ENCODE measurements at places on chromosomes 1 and 21.
A peak's percentile ranks its signal among the peaks of the same experiment; 100 is the strongest.

- no peak for DNase-seq
Observed at GRCh38 chr1:15988856-15989736, 13.2 kb upstream of the ZBTB17 start.

DNA sequence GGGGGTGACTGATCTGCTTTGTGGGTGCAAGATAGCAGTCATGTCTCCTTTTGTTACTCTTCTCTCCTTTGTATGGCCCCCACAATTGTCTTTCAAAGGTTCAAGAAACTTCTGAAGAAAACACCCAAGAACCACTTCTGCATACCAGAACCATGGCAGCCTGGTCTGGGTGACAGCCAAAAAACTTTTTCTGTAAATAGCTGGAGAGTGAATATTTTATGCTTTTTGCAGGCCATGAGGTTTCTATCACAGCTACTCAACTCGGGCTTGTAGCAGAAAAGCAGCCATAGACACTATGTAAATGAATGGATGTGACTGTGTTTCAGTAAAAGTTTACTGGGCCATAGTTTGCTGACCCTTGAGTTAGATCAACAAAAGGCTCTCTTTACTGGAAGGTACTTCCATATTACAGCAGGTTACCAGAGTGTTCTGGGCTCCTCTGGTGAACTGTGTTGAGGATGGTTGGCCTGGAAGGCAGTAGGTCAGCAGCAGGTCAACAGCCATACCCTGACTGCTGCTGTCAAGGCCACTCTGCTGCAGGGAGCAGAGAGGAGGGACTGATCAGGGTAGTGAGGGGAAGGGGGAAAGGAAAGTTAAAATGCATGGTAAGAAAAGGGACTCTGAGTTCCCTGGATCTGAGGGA, 116.4 kb downstream of the GDAP2 start:
- DNase-seq = no peak

DNA sequence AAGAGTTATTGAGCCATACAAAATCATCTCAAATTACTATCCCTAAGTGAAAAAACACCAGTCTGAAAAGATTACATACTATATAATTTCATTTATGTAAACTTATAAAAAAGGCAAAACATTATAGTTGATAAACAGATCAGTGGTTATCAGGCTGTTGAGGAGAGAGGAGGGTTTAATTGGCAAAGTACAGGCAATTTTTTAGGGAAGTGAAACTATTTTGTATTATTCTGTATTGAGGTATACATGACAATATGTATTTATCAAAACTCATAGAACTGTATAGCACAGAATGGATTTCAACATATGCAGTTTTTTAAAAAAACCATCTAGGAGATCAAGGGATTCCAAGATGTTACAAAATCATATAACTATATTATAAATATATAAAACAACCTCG, 403.7 kb downstream of the LTN1 start:
- no peak for DNase-seq

GRCh38 chr1:89675677-89676076, 42.8 kb downstream of the LRRC8C start:
- no peak for DNase-seq

DNA sequence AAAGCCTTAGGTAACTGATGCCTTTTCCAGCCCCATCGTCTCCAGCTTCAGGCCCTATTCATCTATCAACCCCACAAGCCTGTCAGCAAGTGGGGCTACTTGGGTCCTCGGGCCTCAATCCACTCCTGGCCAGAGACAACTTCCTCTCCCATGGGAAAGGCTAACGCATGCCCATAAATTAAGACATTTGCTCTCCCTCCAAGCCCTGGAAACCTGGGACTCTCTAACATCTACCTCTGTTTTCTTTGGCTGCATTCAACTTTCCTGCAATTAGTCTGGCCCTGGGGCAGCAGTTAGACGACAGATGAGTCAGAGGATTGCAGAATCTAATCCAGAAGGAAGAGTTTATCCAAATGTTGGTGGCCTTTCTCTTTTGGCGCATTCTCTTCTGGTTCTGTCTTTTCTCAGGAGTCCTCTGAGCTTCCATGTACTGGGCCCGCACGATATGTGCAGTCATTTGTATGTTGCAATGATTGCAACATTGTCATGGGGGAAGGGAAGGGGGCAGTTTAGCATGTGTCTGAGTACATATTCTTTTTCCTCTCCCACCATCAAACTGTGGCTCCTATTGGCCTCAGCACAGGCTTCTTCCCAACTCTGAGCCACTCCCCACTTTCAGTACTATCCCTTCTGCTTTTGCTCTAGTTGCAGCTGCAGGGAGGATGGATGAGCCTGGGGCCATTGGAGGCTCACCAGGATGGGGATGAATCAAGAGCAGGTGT, 54.4 kb downstream of the NAV1 start:
- DNase-seq = peak; percentile 94

- no peak for DNase-seq
Observed at GRCh38 chr1:240524356-240525069, 87.4 kb downstream of the GREM2 start.

DNA sequence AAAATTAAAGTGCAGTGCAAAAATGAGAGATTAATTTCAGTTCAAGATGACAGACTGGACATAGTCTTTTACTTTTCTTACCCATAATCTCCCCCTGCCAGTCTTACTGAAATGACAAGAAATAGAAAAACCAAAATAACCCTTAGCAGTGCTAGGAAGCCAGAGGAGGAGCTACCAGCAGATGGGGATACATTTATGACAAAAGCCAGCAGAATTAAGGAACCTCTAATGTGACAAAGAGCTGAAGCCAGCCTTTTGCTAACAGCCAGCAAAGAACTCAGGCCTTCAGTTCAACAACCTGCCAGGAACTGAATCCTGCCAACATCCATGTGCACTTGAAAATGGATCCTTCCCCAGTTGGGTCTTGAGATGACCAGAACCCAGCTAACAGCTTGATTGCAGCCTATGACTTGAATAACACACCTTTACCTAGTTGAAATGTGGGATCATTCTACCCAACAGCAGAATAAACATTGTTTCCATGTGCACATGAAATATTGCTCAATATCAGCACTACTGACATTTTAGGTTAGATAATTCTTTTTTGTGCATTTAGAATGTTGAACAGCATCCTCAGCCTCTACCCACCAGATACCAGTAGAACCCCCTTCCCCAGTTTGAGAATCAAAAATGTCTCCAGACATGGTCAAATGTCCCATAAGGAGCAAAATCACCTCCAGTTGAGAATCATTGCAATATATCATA, 7.9 kb upstream of the TRAF5 start:
- no peak for DNase-seq

GRCh38 chr1:119531606-119532323, 24.8 kb downstream of the HSD3B1 start:
- no peak for DNase-seq

GRCh38 chr21:31895077-31895835, 22.4 kb downstream of the HUNK start:
- no peak for DNase-seq

DNA sequence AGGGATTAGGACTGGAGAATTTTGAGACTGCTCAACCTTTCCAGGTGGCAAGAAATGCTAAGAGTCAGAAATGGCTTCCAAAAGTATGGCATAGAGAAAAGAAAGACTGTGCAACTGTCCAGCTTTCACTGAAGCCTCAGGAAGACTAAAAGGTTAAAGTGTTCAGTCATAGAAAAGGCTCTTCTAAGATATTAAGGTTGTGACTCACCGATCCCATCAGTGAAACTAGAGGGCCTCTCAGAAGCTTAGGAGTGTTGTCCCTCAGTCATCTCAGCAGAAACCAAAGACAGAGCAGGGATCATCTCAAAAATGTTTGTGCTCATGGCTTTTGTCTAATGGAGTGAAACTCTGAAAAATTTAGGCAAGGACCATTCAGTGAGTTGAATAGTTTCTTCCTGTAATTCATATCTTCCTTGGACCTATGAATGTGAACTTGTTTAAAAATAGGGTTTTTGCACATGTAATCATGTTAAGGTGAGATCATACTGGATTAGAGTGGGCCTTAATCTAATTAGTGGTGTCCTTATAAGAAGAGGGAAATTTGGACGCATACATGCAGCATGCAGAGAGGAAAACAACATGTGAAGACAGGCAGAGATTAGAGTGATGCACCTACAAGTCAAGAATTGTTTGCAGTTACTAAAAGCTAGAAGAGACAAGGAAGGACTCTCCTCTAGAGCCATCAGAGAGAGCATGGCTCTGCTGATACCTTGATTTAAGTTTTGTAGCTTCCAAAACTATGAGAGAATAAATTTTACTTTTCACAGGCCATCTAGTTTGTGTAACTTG, 71.3 kb downstream of the RPE65 start:
- no peak for DNase-seq

- no peak for DNase-seq
Observed at GRCh38 chr1:214455971-214456867, 95.2 kb downstream of the PTPN14 start.

GRCh38 chr1:218742467-218743262, 397.5 kb downstream of the TGFB2 start:
- DNase-seq = no peak

- peak; percentile 47 for DNase-seq
Observed at GRCh38 chr21:37631319-37632117, 264.9 kb downstream of the DYRK1A start.

GRCh38 chr1:178371933-178372388, 124.8 kb downstream of the CLEC20A start:
- no peak for DNase-seq

- no peak for DNase-seq
Observed at GRCh38 chr1:995665-996633, 3.9 kb downstream of the HES4 start.

- no peak for DNase-seq
Observed at GRCh38 chr1:36609241-36610027, 126.7 kb upstream of the CSF3R start.

- DNase-seq = no peak
Observed at GRCh38 chr1:115475252-115475651, 137.2 kb upstream of the NGF start.

DNA sequence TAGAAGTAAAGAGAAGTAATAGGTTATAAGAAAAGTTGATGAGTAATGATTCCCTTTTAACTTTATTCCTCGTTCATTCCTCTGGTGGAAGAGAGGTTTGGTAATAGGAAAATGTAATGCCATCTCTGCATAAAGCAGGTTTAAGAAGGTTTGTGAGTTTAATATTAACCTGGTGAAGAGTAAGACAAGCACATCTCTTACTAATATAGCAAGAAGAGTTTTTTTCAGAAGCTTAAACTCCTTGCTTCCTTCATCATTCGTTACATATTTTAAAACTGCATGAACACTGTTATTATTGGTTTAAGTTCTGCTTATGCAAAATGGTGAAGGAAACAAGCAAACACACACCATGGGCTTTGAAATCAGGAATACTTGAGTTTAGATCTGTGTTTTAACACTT, 9.2 kb upstream of the PLA2G4A start:
- DNase-seq = no peak

GRCh38 chr1:147086129-147086528, 86.1 kb downstream of the PRKAB2 start:
- DNase-seq = peak; percentile 70

DNA sequence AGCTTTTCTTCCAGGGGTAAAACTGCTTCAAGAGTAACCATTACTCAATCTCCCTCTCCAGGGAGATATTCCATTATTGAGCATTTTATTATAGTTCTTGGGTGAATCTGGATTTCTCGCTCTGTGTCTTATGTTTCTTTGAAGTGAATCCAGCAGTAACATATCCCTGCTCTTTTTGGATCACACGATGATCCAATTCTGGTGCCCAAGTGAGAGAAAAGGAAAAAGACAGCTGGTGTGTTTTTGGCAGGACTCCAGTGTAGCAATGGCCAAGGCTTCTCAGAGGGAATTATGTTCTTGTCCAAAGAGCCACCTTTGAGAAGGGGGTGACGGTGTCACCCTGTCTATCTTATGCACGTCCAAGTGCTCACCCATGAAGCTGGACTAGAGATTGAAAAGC, 140.3 kb upstream of the ERRFI1 start:
- DNase-seq = no peak

DNA sequence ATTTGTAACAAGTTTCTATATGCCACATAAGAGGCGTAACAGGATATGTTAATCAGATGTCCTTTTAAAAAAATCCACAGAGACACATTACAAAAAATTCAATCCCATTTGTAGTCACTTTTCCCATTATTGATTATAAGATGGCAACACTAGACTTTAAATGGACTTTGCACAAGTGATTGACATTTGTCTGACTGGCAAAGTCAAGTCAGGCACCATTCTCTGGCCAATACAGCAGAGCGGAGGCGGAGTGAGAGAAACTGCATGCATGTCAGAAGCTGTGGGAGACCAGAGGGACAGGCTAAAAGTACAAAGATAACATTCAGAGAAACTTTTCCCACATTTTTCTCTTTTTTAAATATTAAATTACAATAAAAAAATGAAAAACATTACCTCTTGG, 28.1 kb upstream of the RGS5 start:
- no peak for DNase-seq

GRCh38 chr1:11338284-11338924, 65.4 kb downstream of the UBIAD1 start:
- DNase-seq = no peak

DNA sequence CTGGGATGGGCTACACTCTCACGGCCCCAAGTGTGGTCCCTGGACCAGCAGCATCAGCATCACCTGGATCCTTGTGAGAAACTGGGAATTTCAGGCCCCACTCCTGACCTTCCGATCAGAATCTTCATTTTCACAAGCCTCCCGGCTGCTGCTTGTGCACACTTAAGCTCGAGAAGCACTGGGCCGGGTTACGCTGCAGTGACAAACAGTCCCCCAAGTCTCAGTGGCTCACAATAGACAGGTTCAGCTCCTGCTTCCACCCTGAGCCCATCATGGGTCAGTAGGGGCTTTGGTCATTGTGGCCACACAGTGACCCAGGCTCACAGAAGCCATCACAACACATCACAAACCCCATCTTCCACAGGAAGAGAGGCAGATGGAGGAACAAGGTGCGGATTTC, 63.5 kb downstream of the FHAD1 start:
- no peak for DNase-seq

GRCh38 chr1:98478121-98478520, 183.4 kb upstream of the SNX7 start:
- DNase-seq = no peak

DNA sequence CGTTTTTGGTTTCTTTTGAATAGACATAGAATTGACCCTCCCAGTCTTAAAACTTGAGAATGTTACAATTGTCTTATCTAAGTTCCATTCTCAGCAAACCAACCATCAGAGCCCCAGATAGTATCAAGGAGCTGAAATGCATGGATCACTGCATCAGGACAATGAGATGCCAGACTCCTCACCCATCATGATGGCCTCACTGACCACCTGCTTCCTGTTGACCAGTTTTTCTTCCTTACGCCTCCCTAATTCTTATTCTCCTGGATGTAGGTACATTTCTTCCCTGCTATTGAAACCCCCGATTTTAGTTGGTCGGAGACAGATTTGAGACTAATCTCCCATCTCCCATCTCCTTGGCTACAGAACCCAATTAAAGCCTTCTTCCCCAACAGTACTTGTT, 17.7 kb downstream of the MATN1 start:
- no peak for DNase-seq

Data from esophagus muscularis mucosa (tissue), 4 donors.